ENCODE measurements at places on chromosomes 12 and 14.
A peak's percentile ranks its signal among the peaks of the same experiment; 100 is the strongest.

DNA sequence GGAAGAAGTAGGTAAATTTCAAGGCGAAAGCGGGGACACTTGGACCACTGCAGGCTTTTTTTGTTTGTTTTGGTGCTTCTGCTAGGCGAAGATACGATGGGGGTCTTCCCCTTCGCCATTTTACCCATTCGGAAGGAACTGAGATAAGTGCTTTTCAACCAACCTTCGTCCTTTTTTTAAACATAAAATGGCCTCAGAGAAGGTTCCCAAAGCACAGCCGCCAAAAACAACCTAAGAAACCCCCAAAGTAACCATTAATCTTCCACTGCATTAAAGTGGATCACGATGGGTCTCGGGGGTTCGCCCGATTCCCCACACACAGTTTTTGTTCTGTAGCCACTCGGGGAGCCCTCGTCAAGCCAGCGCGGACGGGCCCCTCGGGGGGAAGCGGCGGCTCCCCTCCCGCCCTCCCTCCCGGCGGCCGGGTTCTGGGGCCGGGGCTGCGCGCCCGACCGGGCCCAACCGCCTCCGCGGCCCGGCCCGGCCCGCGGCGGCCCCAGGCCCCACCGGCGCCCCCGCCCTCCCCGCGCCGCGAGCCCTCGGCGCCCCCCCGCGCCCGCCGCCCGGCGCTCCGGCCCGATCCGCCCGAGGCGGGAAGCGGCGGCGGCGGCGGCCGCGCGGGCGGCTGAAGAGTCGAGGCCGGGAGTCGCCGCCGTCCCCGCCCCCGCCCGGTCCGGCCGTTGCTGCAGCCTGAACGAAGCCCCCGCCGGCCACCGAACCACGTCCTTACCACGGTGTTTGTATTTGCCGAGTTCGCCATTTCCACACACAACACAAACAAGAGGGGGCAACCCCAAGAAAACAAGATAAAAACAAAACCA lies 790 bp downstream of the GTF2A1 start:
- no peak for DNase-seq

- no peak for DNase-seq
Observed at GRCh38 chr12:10214136-10214894, 1.6 kb downstream of the GABARAPL1 start.

DNA sequence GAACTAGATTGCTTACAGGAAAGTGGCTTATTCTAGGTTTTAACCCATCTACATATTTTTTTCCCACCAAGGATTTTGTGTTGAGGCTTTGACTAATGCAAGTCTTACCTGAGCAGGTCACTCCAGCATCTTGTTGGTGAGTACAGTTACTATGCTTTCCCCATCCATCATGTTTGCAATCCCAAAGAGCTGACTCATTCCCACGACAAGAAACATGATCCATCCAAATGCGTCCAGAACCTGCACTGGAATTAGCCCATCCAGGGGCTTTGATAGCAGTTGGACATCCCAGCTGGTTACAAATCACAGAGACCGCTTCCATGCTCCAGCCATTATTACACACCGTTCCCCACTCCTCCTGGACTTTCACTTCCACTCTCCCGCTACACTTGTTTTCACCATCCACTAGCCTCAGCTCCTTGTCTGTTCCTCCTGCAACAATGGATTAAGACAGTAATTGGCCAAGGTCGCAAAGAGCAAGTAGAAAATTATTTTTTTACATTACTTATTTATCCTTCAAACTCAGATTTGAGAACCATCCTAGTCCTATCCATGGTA lies 2.5 kb downstream of the CD163 start:
- DNase-seq, result no peak

DNA sequence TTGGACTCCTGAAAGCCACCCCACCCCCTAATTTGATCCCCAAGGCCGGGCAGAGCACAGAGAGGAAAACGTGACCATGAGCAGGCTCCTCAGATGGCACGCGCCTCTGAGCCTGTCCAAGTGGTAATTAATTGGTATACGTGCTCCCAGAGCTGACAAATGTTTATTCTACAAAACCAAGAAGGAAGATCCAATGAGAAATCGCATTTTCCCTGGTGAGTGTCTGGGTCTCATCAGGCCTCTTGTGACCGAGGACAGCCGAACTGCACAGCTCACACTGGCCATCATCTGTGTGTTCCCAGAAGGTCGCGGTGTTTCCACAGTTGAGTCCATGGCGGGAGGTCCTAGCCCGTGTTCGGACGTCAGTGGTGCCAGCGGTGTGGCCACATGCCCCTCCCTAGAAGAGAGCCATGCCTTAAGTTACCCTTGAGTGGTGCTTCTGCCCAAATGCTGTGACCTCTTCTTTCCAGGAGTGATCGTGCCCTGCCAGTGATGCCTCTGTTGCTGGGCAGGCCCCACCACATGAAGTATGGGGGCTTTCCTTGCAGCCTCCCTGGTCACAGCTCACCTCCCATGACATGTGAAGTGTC lies 317.5 kb upstream of the RTL1 start:
- DNase-seq, result no peak

GRCh38 chr12:119692997-119693396 lies 25.1 kb downstream of the PRKAB1 start:
- DNase-seq, result peak; percentile 86

GRCh38 chr14:24837280-24838046 lies 203.5 kb upstream of the GZMB start:
- peak; percentile 57 for DNase-seq

DNA sequence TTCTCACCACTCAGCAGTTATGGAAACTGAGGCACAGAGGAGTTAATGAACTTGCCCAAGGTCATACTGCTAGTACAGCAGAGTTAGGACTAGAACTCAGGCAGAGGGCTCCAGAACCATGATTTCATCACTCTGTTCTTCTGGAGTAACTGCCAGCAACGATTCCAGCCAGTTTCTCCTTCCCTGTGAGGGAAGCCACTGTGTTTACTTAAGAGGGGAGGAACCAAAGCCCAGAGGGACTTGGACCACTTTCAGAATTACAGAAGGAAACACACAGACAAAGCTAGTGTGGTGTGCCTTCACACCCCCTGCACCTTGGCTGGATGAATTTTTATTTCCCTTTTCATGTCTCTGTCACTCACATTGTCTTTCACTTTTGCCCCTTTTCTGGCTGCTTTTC lies 398.2 kb downstream of the DPF3 start:
- DNase-seq, result peak; percentile 31

DNA sequence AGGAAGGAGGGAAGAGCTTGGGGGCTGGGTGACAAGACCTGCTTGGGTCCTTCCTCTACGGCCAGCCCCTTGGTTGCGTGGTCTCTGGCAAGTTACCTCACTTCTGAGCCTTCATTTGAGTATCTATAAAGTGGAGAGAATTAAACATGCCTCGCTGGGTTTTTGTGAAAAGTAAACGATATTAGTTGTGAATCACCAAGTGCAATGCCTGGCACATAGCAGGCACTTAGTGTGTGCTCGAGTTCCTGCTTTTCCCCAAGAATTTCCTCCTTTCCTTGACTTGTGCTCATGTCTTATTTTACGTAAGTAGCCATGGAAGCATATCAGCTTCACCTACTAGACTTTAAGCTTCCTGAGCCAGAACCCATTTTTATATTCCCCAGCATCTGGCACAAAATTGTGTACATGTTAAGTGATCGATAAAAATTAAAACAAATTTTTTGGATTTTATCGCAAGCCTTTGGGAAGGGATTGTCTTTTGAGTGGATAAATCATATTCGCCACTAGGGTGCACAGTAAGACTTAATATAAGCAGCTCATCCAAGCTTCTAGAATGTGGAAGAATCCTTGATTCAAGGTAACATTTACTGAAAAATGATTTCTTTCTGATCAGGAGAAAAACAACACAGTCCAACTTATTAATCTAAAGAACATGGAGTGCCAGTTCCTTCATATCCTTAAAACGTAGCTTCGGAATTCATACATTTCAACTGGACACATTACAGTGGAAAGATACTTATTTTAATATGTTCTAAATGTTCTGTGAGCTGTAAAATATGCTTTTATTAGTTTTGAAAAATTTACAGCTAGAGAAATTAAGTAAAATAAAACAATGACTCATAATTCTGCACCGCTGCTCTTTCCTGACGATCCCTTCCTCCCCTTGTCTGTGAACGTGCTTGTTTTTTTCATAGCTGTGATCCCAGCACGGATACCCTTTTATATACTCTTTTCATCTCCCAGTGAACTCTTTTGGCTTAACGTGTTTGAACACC lies 62.0 kb downstream of the SLC25A47 start:
- no peak for DNase-seq

DNA sequence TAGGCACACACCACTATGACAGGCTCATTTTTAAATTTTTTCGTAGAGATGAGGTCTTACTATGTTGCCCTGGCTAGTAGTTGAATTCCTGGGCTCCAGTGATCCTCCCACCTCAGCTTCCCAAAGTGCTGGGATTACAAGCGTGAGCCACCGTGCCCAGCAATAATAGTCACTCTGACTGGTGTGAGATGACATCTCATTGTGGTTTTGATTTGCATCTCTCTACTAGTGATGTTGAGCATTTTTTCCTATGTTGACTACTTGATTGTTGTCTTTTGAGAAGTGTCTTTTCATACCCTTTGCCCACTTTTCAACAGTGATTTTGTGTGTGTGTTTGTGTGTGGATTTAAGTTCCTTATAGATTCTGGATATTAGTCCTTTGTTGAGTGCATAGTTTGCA lies 26.3 kb downstream of the ATP2A2 start:
- no peak for DNase-seq

GRCh38 chr14:21940887-21941856 lies 267.6 kb upstream of the OR4E1 start:
- DNase-seq, result no peak

DNA sequence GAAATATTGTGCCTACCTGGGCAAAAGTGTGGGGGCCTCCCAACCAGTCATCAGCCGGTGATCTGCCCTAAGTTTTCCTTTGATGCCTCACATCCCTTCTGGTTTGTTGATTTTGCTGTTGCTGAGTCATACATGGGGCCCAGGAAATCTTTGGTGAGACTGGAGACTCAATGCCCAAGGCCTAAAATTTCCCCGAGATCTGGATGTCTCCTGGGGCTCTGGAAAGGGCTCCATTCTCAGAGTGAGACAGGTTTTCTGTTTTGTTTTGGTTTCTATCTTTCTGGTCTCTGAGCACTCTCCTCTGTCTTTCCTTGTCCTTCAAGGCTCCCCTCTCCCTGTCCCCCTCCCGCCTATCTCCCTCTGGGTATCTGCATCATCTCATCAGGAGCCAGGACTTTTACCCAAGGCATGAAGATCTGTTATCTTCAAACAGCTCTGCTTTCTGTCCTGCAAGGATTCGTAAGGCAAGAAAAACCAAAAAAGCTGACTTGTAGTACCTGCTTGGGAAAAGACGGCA lies 152.8 kb upstream of the MAX start:
- DNase-seq, result no peak

GRCh38 chr12:636632-637031 lies 26.6 kb downstream of the NINJ2 start:
- no peak for DNase-seq

- peak; percentile 74 for DNase-seq
Observed at GRCh38 chr14:88667555-88668273, 104.9 kb downstream of the ZC3H14 start.

DNA sequence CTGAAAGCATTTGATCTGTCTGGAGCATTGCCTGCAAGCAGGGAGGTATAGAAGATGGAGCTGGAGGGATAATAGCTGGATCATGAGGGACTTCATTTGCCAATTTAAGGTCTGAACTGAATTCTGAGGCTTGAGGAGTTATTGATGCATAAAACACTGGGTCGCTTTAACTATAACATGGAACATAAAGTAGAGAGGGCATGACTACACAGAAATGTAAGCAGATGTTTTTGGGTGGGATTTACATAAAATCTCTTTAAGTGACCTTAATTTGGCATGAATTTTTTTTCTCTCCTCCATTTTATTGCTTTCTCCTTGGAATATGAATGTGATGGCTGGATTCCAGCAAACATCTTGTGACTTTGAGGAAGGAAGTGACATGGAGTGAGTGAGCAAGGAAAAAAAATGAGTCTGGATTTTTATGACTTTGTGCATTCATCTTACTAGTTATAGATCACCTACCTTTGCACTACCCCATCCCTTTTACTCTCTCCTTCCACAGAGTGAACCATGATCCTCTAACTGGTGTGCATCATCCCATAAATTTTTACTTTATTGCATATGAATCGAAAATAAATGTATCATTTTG lies 356.0 kb downstream of the DUSP6 start:
- no peak for DNase-seq

GRCh38 chr14:75167325-75167724 lies 9.1 kb downstream of the TMED10 start:
- no peak for DNase-seq

- no peak for DNase-seq
Observed at GRCh38 chr14:68947802-68948201, 31.3 kb downstream of the ACTN1 start.

- no peak for DNase-seq
Observed at GRCh38 chr14:65286443-65286842, 126.1 kb upstream of the FUT8 start.

- no peak for DNase-seq
Observed at GRCh38 chr14:30681752-30682355, 59.7 kb downstream of the SCFD1 start.

GRCh38 chr14:54174457-54174856 lies 217.8 kb upstream of the BMP4 start:
- no peak for DNase-seq
